ENCODE measurements at places on chromosomes 6 and 20.

- no peak for DNase-seq
Measured at GRCh38 chr6:134805168-134805567, 144.7 kb downstream of the ALDH8A1 start.

DNA sequence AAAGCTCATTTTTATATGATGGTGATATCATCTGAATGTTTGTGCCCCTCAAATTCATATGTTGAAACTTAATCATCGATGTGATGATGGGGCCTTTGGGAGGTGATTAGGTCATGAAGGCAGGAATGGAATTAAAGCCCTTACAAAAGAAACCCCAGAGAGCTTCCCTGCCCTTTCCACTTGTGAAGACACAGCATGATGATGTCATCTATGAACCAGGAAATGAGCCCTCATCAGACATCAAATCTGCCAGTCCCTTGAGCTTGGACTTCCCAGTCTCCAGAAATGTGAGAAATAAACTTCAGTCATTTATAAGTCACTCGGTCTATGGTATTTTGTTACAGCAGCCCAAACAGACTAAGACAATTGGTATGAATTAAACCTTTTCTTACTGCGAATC, 153.1 kb downstream of the MYB start:
- no peak for DNase-seq

- DNase-seq = no peak
Measured at GRCh38 chr20:11753155-11753554, 164.5 kb upstream of the BTBD3 start.

DNA sequence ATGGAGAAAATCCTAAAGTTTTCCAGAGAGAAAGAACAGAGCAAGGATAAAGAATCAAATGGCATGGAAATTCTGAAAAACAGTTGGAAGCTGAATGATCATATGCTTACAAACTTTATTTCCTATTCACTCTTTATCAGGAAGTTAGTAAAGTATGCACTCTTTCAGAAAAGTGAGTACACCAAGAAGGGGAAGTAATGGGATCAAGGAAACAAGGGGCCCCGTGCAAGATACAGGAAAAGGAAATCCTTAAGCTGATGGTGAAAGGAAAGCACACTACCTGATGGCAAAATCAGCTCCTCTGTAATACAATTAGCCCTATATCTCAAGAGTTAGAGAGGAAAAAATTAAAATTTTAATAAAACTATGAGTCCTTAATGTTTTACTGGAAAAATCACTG, 14.0 kb downstream of the CALHM6 start:
- no peak for DNase-seq

GRCh38 chr6:112591329-112591728, 244.2 kb downstream of the RFPL4B start:
- no peak for DNase-seq

- no peak for DNase-seq
Measured at GRCh38 chr6:48378884-48379407, 267.9 kb upstream of the PTCHD4 start.

All from HuH-7.5 (cell line).